Activated CD4-positive, alpha-beta T cell treated with anti-CD3 and anti-CD28 coated beads for 48 hours (primary cell): ENCODE measurements at places on chromosomes 4 and X.

DNA sequence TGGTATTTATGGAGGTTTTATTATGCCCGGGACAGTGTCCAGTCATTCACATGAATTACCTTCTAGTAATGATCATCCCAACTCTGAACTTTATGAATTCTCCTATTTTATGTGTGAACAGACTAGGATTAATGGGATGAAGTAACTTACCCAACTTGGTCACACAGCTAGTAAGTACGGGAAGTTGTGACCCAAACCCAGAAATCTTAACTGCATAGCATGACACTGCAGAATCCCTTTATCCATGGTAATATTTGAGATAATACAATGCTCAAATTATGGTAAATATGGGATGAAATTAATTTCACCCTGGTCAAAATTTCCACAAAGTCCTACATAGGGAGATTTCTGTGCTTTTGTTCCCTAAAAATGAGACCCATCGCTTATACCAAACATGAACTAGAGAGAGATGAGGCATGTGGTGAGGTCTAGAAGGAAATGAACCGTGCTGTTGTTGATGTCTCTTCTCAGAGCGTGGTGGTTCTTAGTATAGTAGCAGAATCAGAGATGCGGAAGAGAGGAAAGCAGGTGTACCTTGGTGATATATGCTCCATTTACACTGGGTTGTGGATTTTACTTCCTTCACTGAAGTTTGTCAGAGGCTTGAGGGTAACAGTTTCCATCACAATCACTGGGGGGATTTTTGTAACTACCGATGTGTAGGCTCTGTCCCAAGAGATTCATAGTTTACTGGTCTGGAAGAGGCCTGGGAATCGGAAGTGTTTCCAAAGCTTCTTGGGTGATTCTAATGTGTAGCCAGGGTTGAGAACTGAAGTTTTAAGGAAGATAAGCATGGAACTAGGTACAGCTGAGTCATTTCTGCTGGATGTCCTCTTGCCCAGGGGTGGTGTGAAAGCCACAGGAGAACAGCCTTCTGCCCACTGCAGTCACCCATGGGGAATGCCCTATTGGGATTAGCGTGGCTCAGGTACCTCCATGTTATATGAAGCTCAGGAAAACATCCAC, 30.2 kb upstream of the FAM9C start:
- no peak for DNase-seq

DNA sequence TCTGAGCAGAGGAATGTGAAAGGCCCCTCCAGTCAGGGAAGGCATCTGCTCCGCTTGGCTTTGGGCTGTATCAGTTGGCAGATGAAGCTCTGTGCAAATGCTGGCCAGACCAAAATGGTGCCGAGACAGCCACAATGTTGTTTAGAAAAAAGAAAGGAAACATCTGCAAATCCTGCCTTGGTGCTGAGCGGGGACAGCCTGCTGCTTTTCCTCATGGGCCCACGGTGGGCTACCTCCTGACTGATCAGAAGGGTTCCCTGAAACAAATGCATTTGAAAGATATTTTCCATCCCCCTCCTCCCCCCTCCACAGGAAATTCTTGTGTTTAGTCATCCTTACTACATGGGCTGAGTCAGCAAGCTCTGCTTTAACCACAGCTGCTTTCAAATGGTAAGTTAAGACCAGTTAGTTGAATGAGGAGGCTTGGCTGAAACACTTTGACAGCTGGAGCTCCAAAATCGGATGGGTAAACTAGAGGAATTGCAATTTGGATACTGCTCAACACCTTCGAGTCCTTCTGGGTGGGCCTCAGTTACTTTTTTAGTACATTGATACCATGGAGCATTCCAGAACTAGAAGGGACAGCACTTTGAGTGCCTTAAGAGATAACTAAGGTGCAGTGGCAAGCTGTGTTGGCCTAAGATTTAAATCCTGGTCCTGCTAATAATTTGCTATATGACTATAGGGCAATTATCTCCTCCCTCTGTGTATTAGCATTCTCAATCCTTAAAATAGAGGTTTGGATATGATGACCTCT, 36.0 kb downstream of the PLAC1 start:
- peak; percentile 29 for DNase-seq

GRCh38 chr4:1052231-1052671, 40.8 kb downstream of the FGFRL1 start:
- DNase-seq = no peak

DNA sequence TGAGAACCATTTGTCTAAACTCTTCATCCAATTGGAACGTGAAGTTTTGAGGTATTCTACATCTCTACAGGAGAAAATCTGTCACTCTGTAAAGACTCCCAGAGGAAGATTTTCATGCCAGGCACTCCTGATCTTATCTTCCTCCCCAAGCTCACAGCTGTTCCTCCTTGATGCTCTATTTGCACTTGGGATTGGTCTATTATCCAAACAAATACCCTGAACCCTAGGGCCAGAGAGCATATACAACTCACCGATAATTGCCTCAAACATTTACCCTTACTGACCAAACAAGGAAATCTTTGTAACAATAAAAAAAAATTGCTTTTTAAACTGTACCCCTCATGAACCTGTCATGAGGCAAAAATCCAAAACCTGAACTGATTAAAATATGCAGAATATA, 372.7 kb downstream of the SH2D1A start:
- DNase-seq = no peak

GRCh38 chr4:108484187-108484586, 136.2 kb upstream of the RPL34 start:
- no peak for DNase-seq

DNA sequence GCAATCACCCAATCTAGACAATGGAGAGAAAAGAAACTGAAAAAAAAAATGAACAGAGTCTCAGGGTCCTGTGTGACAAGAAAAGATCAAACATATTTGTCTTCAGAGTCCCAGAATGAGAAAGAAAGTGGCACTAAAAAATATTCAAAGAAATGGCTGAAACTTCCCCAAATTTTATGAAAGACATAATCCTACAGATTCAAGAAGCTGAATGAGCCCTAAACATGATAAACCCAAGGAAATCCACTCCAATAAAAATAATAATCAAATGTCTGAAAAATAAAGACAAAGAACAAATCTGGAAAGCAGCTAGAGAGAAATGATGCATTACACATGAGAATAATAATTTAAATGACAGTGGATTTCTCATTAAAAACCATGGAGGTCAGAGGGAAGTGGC, 130.3 kb upstream of the CITED1 start:
- DNase-seq = no peak

DNA sequence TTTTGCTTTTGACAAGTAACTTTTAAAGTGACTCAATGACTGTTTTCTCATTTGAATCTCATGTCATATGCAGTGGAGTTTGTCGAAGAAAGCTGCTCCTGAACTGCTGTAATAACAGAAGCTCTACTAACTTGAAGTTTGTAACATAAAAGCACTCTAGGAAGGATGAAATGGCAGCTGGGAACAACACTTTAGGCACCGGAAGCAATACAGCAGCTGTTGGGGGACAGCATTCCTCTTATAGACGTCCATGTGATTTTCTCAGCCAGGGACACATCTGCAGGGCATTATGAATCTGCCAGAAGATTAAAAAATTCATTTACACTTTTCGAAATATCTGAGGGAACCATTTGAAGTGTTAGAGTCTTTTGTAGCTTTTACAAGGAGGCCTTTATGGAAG, 1035.8 kb downstream of the ADGRL3 start:
- DNase-seq = no peak

DNA sequence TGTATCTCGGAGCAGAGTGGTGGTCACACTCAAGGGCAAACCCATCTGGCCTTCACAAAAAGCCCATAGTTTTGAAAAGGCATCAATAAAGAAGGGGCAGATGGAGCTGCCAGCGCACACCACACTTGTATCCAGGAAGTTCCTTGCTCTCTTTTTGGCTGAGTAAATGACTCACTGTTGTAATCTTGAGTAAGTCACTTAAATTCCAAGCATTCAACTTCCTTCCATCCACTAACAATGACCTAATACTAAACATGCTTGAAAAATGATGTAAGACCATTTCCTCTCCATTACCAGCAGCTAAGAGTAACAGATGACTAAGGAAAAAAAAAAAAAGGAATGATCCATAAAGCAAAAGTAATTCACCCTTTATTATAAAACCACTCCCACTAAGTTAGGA, 32.4 kb upstream of the MYOZ2 start:
- no peak for DNase-seq

DNA sequence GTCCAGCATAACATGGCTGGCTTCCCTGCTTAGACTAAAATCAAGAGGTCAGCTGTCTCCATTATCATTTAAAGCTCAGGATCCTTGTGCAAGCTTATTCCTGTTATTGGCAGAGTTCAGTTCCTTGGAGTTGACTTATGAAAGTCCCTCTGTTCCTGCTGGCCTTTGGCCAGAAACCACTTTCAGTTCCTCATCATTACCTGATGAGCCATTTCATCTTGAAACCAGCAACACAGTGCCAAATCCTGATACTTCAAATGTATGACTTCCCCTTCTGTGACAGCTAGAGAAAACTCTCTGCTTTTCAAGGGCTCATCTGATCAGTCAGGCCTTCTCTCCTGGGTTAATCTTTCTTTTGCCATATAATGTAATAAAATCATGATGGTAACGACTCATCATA, 110.6 kb upstream of the FSTL5 start:
- DNase-seq = no peak

DNA sequence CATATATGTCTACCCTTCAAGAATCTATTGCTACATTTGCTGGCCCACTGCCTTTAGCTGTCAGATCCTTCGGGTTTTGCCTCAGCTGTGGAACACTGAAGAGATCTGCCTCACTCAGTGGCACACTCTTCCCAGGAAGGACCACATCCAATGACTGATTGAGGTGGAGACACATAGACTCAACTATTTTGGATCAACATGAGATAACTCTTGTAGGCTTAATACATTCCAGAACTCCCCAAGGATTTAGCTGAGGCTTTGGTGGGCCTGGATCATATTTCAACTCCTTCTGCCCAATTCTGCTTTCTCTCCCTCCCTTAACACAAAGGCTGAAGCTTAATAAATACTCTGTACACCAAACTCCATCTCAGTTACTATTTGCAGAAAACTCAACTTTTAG, 100.5 kb downstream of the CORIN start:
- no peak for DNase-seq

DNA sequence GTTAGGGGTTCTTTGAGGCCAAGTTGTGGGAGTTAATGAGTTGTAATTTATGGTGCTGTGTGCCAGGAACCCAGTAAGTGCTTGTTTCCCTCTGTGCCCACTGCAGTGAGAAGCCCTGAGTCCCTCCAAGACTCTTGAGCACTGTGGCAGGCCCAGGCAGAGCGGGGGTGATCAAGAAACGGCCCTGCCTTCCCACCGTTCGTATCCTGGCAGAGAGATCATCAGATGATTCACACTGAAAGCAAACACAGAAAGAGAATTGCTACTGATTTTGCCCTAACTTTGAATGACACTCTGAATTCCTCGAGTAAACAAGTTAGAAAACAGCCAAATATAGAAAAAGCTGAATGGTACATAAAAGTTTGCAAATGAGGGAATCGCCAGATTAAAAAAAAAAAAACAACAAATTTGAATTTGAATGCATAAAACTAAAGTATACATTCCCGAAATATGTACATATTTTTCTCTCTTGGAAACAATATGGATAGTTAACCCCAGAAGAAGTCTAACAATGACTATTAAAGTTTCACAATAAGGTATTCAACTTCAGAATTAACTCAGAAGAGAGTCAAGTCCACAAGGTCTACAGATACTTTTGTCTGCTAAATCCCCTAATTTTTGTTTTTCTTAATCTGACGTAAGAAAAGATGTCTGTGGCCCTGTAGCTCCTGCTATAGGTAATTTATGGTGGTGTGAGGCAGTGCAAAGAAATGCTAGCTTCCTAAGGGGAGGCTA, 71.8 kb downstream of the AFAP1 start:
- peak; percentile 38 for DNase-seq

DNA sequence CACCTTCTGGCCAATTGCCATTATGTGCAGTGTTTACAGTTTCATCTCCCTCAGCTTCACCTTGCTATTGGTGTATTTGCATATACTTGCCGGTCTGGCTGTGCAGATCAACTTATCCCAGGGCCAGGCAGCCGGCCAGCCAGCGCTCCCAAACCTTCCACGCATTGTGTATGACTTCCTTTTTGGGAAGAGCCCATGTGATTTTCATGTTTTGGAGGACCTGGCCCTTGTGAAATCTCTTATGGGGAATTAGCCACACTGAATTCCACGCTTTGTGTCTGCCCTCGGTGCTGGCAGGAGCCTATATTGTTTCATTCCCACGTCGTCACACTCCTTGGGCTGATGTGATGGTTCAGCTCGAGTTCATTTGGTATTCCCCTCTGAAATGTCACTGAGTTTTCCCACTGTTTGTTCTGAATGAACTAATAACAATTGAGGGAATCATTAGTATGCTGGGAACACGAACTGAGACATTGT, 6.0 kb upstream of the PDLIM3 start:
- no peak for DNase-seq

GRCh38 chrX:118114971-118115370, 1.6 kb downstream of the KLHL13 start:
- no peak for DNase-seq

- no peak for DNase-seq
These were observed 93.2 kb upstream of the FAM47B start for GRCh38 chrX:34849371-34849770.

DNA sequence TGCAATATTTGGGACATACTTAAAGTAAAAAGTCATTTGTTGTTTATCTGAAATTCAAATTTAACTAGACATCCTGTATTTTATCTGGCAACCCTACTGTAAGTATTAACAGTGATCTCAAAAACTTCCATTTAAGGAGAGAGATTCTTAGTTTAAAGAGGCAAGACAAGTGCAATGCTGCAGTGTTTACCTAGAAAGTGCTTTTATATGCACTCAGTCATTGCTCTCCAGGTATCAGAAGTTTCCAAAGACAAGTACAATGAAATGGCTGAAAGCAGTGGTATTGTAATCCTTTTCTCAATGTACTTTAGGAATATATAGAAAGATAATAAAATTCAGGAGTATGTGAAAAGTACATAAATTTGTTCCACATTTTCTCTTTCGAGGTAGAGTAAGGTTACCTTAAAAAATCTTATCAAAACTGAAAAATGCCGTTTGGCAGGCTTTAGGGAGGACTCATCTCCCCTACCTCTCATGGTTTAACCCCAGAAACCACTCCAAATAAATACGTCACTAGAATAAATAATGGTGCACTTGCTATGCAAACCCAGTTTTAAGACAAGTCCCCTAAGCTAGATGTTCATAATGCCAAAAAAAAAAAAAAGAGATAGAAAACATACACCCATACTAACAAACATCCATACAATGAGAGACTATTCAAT, 45.7 kb downstream of the ELF2 start:
- DNase-seq = no peak

DNA sequence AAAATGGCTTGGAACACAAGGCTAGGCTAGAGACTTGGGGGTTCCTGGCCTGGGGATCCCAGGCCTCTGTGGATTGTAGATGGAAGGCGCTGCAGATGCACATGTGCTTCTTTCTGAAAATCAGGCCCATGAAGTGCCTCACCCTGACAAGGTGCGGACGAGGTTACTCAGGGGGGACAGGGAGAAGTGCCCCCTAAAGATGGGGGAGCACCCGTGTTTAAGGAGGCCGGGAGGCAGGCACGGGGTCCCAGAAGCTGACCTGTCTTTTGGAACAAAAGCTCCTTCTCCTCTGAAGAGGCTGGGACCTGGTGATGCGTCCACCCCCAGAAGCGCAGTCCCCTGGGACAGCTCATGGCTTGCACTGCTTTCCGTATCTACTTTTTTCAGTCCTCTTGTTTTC, 2.4 kb downstream of the PDZD4 start:
- DNase-seq = no peak

- DNase-seq = no peak
These were observed 103.6 kb downstream of the GUCY2F start for GRCh38 chrX:109378281-109378680.
